ENCODE measurements at places on chromosomes 4 and X.

GRCh38 chrX:53481816-53482465, 47.8 kb upstream of the HSD17B10 start:
- no peak for DNase-seq

DNA sequence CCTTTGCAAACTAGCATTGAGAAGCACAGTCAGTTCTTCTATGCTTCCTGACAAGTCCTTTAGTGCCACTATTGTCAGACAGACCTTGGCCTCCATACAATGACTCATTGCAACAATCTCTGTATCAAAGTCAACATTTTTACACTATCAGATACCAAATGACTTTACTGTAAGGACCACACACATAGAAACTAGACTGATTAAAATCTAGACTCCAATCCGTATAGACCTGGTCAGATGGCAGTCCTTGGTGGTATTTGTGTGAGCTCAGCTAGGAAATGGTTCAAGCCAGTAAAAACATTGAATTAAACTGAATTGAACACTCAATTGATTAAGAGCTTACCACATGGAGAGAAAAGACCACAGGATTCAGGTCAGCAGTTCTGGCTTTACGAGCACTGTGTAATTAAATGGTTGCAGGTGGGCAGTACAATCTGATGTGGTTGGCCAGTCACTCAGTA, 549.8 kb upstream of the LCORL start:
- DNase-seq: no peak

- DNase-seq: no peak
These were observed 5.2 kb downstream of the TNIP2 start for GRCh38 chr4:2750719-2751605.

DNA sequence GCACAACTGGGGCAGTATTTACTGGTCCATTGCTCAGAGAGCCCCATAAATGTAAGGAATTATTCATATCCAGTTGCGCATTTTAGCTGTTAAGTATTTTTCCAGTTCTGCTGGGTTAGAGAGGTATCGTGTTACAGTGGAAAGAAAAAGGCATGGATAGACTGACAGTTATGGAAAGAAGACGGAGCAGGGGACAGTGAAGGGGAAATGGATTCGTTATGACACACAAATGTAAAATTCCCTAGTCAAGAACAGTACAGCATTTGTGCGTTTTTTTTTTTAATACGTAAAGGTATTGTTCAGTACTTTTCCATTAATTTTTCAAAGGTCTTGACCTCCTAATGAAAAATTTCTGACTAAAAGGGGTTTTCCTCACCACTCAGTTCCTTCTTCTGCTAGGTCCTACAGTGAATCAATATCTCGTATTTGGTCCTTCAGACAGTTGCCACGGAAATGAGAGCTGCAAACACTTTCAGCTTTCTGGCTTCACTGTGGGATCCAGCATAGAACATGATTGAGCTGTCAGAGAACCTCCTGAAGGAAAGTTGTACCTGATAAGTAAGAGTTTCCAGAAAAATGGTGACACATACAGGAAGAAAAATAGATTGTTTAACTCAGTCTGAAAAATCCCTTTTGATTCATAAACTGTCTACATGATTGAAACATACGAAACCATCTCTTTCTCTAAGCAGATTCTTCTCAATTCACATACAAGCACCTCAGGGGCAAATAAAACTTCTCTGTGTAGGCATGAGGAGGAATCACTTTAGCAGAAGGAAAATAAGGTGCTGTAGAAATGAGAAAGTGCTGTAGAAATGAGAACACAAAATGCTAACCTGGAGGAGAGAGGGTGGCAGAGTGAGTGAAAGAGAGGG, 21.8 kb upstream of the BBS12 start:
- DNase-seq: no peak

DNA sequence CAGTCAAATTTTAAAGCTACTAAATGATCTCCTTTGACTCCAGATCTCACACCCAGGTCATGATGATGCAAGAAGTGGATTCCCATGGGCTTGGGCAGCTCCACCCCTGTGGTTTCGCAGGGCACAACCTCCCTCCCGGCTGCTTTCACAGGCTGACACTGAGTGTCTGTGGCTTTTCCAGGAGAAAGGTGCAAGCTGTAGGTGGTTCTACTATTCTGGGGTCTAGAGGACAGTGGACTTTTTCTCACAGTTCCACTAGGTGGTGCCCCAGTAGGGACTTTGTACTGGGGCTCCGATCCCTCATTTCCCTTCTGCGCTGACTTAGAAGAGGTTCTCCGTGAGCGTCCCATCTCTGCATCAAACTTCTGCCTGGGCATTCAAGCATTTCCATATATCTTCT, 845.2 kb downstream of the PCDH18 start:
- DNase-seq: no peak

GRCh38 chr4:54913751-54914526, 211.5 kb downstream of the KDR start:
- no peak for DNase-seq

- no peak for DNase-seq
These were observed 111.3 kb downstream of the KLHL8 start for GRCh38 chr4:87109121-87109520.

GRCh38 chr4:44448521-44449461, at the start of gene KCTD8:
Gene KCTD8, minus strand, starts transcription at chr4:44448809.
- peak; percentile 83 for DNase-seq

GRCh38 chr4:161148051-161148450, 1015.7 kb downstream of the FSTL5 start:
- DNase-seq: no peak

- no peak for DNase-seq
These were observed 819.1 kb downstream of the TRIML1 start for GRCh38 chr4:188958346-188958745.

DNA sequence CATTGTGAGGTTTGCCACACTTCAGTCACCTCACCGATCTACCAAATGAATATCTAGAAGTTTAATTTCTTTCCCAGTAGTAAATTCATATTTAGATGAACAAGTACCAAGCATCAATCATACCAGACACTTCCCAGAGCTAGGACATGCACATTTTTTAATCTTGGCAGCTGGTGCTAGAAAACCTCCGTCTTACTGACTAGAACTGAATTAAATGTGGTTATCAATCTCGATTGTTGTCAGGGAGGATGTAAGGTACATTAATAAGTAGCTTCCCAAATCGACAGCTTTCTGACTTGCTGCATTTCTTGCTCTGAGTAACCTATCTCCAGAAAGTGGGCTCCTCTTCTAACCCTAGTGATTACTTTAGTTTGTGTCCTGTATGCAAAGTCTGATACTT, 34.4 kb downstream of the VEGFC start:
- DNase-seq: no peak

DNA sequence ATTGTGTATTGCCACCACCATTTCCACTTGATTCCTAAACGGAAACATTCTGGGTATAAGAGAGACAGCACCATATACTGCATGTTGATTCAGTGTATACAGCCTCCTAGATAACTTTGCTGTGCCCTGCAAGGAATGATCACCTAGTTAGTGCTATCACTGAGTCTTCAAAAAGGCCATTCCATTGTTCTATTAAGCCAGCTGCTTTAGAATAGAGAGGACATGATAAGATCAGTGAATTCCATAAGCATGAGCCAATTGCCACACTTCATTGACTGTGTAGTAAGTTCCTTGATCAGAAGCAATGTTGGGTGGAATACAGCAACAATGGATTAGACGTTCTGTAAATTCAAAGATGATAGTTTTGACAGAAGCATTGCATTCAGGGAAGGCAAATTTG, 1047.3 kb downstream of the PCDH18 start:
- no peak for DNase-seq

GRCh38 chrX:14027511-14028019, 2.1 kb downstream of the GEMIN8 start:
- DNase-seq: no peak

- DNase-seq: no peak
These were observed 95.6 kb downstream of the ADAMTS3 start for GRCh38 chr4:72473434-72473900.

GRCh38 chr4:151887031-151887815, 126.4 kb upstream of the GATB start:
- DNase-seq: no peak

- no peak for DNase-seq
These were observed 22.5 kb downstream of the NFXL1 start for GRCh38 chr4:47891928-47892327.

DNA sequence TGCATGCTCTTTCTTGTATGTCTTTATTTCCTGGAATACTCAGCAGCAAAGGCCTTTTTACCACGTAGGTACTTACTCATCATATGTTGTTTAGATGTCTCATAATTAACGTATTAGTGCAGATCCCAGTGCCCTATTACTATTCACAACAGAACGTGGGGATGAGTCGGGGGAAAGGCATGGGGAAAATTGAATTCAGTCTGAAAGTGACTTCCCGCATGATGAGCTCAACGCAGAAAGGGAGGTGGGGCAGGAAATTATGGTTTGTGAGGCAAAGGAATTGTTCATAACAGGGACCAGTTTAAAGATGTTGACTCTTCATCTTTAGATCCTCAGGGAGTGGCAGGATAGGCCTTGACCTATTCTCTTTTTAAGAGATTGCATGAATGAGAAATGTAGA, 2.0 kb upstream of the TMPRSS11D start:
- no peak for DNase-seq

GRCh38 chr4:140777386-140777785, 21.2 kb upstream of the TBC1D9 start:
- no peak for DNase-seq

GRCh38 chr4:66091786-66092185, 421.5 kb upstream of the EPHA5 start:
- no peak for DNase-seq

DNA sequence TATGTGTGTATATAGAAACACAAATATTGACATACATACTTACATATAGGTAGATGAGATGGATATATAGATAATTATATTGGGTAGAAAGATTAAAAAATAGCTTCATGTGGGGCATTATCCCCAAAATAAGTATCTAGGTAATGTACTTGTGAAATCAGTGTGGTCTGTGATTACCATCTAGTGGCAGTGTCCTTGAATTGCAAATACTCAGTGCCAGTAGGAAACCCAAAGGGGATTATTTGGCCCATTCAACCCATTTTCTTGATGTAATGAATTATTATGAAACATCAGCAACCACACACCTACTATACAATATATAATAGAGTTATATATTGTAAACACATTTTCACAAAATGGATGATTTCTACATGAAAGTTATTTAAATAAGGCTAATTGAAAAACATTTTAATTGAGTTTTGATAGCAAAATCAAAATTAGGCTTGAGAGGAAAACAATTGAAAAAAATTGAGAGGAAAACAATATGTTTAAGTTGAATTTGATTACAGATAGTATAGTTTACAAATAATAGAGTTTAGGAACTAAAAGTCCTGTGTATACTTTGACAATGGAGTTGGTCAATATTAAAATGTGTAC, 389.4 kb downstream of the GALNTL6 start:
- DNase-seq: no peak

DNA sequence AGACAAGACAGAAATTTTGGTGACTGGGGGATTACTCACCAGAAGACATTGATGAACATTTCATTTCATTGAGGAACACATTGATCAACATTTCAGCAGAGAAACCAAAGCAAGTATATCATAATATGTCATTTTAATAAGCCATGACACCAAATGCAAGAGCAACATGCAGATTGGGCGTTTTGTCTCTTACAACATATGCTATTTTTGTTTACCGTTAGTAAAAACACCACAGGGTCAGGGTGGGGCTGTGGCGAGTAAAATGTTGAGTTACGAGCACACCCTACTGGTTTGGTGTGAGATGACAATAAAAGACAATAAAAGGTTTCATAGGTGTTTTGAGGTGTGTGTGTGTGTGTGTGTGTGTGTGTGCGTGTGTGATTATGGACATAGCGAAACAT, 294.5 kb downstream of the PDGFC start:
- no peak for DNase-seq

DNA sequence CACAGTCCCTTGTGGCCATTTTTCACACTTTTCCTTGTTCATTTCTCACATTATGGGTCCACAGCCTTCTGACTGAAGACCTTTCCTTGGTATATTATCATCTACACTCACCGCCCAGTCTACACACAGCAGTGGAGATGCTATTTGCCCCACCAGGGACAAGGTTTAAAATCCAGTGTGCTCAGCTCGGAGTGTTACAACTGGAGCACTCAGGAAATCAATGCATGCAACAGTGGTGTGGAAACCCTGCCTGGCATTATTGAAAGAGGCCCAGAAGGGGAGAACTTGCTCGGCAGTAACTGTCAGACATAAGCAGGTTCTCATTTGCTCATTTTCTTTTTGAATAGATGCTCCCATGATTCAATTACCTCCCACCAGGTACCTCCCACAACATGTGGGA, 340.9 kb downstream of the DHRSX start:
- no peak for DNase-seq

Data from left forelimb (tissue), 1 donor.